CMK (cell line): ENCODE measurements at places on chromosomes 7 and 10.
A peak's percentile ranks its signal among the peaks of the same experiment; 100 is the strongest.

- DNase-seq, result peak; percentile 80
Measured at GRCh38 chr10:110067960-110068770, 60.4 kb downstream of the ADD3 start.

- no peak for DNase-seq
Measured at GRCh38 chr7:134712196-134712595, 65.5 kb downstream of the BPGM start.

DNA sequence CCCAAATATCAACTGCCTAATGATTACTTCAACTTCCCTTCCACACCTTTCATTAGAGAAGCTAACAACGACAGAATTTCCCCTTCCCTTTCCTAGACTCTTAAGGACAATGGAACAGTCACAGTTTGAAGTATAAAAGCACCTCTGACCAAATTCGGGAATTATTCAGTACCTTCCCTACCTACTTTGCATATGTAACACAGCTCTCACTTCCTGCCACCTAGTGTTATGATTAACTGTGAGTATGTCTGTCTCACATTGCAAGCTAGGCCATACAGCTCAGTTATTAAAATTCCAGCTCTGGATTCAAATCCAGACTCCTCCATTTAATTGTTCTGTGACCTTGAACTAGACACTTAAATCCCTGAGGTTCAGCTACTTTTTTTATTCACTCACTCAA is 44.8 kb upstream of the HPSE2 start:
- DNase-seq, result no peak

- no peak for DNase-seq
Measured at GRCh38 chr7:14837216-14837615, 65.3 kb downstream of the DGKB start.
